ENCODE measurements at places on chromosomes 5 and 9. TPM values are rescaled to one million over a fixed set of nuclear protein-coding genes. Genes with fewer than 3 reads are reported as not detected.
A peak's percentile ranks its signal among the peaks of the same experiment; 100 is the strongest.

NOL8 gene
- 32.4 TPM for total RNA-seq

DNA sequence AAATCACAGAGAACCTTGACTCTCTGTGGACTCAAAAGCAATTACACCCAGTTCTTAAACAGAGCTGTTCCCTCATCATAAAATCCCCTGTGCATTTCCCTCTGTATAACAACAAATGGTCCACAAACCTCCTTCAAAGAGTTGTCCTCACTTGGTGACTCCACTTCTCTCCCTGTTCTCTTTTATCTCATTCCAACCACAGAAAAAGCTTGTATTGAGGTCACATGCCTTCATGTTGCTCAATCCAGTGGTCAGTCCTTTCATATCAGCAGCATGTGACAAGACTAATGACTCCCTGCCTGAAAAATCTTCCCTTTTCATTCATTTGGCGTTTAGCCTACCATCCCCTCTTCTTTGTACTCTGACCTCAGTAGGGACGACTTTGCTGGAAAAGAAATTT, 158.0 kb downstream of the DEPDC1B start:
- peak overlapping the region; percentile 56 for H3K4me3 ChIP-seq
- H3K36me3 ChIP-seq: no peaks in the 10 kb centered on the region
- DNase-seq: peak; percentile 70
- peaks cover 25% of the 10 kb centered on the region for H3K4me1 ChIP-seq
- H3K27me3 ChIP-seq: no peaks in the 10 kb centered on the region

DNA sequence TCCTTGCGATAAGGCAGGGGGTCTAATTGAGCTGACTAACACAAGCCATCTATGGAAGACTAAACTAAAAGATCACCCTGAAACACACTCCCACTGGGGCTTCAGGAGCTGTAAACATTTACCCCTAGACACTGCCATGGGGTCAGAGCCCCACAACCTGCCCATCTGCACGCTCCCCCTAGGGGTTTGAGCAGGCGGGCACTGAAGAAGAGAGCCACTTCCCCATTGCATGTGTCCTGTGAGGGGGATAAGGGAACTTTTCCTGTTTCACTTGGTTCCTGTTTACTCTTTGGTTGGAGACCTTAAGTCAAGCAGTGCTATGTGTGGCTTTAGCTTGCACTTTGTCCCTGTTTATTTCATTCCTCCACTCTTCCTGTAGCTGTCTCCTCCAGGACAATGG, 1929.5 kb upstream of the CDH9 start:
- H3K27me3 ChIP-seq: no peaks in the 10 kb centered on the region
- H3K4me1 ChIP-seq: no peaks in the 10 kb centered on the region

DNA sequence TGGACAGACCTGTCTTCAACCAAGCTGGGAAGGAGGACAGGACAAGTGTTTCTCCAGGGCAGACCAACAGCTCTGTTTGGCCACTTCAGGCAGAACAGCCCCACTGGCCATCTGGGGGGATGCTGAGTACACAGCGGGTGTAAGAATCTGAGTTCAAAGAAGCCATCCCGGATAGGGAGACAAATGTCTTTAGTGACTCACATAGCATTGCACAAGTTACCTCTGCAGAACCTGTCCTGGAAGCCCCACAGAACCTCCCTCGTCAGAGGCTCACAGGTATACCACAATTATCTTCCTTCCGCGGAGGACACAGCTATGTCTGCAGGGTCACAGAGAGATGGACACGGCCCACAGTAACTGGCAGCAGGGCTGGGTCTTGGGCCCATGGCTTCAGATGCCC, 2.0 kb downstream of the OR2V2 start:
- no peaks in the 10 kb centered on the region for H3K36me3 ChIP-seq
- no peak overlapping the region for H3K4me3 ChIP-seq
- DNase-seq: no peak

DNA sequence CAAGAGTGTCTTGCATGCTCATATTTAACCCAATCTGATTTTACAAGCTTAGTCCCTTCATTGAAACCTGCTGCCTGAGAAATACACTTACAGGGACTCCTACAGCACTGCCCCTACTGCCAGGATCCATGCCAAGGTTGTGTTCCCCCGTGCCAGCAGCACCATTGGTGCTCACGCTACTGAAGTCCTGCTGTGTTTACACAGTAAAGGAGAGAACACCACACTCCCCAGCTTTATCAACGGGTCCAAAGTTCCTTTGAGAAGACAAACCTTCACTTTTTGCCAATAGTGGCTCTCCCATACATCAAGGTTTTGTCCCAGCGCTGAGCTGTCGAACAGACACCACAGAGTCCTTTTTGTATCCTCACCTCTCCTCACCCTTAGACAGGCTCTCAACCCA, 155.1 kb upstream of the WWC1 start:
- no peak overlapping the region for H3K4me3 ChIP-seq
- H3K27ac ChIP-seq: no peak overlapping the region
- H3K27me3 ChIP-seq: no peaks in the 10 kb centered on the region
- H3K36me3 ChIP-seq: no peaks in the 10 kb centered on the region
- no peak for DNase-seq

DNA sequence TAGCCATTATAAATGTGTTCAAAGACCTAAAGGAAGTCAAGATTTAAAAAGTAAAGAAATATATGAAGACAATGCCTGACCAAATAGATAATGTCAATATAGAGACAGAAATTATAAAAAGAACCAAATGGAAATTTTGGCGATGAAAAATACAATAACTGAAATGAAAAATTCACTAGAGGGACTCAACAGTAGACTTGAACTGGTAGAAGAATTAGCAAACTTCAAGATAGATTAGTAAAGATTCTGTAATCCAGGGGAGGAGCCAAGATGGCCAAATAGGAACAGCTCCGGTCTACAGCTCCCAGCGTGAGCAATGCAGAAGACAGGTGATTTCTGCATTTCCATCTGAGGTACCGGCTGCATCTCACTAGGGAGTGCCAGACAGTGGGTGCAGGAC, 433.2 kb downstream of the HINT1 start:
- no peak for DNase-seq
- no peak overlapping the region for H3K27ac ChIP-seq
- no peaks in the 10 kb centered on the region for H3K27me3 ChIP-seq
- no peak overlapping the region for H3K4me3 ChIP-seq
- no peaks in the 10 kb centered on the region for H3K36me3 ChIP-seq
